ENCODE measurements at places on chromosomes 3 and 15.

DNA sequence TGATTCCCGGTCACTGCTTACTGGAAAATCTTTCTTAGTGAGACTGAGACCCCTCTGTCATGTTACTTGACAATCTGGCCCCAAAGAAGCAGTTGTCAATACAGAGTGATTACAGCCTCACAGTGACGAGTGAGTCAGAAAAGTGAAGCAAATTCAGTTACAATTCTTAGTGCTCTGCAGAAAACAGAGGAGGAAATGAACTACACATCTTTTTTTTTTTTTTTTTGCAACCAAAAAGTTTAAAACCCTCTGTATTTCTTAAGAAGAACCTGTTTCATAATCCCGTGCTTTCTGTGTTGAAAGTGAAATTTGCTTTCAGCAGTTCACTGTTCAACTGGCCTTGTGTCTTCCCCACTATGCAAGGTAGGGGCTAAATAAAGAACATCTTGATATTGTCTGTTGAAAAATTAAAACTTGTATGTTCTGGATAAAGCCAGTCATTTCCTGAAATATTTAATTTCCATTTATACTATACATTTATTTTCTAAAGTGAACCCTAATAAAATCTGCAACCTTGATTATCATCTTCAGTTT is 1.9 kb downstream of the AQP9 start:
- no peak for DNase-seq

DNA sequence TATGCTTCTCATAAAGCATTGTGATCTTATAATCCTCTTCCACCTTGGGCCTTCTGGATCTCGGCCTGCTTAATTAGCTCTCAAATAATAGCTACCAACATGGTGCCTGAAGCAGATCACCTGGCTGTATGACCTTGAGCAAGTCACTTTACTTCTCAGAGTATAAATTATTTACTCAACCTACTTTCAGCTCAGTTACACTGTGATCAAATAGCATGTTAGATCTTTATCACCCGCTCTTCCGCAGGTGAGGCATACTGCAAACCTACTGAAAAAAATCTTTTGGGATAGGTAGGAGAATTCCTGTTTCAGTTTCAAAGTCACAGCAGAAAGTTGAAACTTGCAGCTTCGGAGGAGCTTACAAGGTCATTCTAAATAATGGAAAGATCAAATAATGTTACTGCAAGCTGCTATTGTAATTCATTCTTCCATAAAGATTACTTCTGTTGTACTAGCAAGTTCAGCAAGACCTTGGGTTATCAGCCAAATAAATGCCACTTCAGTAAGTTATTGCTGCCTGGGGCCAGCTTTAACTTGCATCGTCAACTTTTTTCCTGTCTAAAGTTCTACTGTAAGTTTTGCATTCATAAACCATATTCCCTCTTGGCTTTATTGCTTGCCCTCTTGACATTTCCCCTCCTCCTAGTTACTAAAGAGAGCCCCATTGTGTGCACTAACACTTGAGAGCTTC is 268.4 kb upstream of the ATP11B start:
- no peak for DNase-seq

DNA sequence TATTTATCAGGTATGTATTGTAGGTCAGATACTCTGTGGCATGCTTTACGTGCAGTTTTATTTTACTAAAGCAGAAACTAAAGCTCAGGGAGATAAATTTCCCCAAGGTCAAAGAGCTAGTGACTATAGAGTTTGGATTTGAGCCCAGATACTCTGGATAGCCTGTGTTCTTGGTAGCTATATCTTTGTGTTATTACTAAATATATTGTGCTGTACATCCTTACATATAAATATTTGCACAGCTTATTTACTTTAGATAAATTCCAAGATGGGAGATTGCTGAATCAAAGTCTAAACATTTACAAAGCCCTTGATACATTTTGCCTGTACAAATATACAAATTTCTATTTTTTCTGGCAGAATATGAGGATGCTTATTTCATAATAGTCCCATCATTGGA is 660.9 kb upstream of the NAALADL2 start:
- DNase-seq = no peak

GRCh38 chr3:52055537-52056351 is 627 bp downstream of the DUSP7 start:
- peak; percentile 84 for DNase-seq

DNA sequence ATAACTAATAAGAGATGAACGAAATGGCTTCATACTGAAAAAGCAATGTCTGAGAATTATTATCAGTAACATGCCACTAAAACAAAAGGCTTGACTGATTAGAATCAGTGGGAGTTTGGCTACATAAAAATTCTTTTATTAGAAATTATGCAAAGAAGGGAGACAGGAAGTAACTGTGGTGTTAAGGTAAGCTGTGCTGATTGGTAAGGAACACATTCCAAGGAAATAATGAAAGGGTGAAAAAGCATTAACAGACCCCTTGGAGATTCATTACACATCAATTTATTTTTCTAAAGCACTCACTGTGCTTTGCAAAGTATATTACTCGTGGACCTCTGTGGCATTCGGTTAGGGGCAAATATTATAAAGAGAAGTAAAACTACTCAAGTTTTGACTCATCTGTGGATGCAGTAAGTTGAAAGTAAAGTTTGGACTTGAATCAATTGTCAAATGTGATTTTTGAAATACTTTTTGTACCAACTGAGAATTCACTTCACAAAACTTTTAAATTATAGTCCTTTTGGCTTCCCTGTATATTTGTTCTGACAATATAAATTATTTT is 176.1 kb upstream of the ZPLD1 start:
- DNase-seq = no peak

Measured in Right ventricle myocardium inferior (tissue), 1 donor.